ENCODE measurements at places on chromosomes 12 and 14. TPM values are rescaled to one million over a fixed set of nuclear protein-coding genes. Genes with fewer than 3 reads are reported as not detected.

DNA sequence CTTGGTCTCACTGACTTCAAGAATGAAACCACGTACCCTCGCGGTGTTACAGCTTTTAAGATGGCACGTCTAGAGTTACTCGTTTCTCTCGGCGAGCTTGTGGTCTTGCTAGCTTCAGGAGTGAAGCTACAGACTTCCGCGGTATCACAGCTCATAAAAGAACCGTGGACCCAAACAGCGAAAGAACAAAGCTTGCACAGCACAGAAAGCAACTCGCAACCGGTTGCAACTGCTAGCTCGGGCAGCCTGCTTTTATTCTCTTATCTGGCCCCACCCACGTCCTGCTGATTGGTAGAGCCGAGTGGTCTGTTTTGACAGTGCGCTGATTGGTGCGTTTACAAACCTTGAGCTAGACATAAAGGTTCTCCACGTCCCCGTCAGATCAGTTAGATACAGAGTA lies 4.2 kb upstream of the CLEC4C start:
- no peak for DNase-seq

Gene CLEC14A
- polyA plus RNA-seq: not detected

DNA sequence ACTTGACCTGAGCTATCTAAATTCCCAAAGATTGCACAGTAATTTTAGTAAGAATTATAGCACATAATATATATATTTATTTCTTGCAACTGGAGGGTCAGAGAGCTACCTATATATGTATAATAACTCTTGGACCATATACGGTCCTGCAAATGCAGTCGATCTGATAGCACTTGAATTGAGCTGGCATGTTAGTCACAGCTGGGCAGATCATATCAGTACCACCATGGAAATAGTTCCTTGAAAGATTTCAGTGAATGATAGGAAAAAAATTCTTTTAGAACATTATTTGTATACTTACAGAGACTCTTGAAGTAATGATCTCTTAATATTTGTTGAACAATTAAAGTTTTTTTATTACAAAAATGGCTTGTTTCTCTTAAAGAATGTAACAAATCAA lies 94.5 kb upstream of the MON2 start:
- DNase-seq: no peak

Gene KRT75
- polyA plus RNA-seq: not detected

Gene CKB
- 79.8 TPM for polyA plus RNA-seq

Gene ZNF219
- 31.0 TPM for polyA plus RNA-seq

Gene PTPRB
- polyA plus RNA-seq: 0.16 TPM
